Activated CD4-positive, alpha-beta memory T cell treated with anti-CD3 and anti-CD28 coated beads for 36 hours (primary cell): ENCODE measurements at places on chromosomes 5 and 9. TPM values are rescaled to one million over a fixed set of nuclear protein-coding genes. Genes with fewer than 3 reads are reported as not detected.

GRCh38 chr9:96476591-96476990, 26.6 kb downstream of the HABP4 start:
- DNase-seq: peak; percentile 28

DNA sequence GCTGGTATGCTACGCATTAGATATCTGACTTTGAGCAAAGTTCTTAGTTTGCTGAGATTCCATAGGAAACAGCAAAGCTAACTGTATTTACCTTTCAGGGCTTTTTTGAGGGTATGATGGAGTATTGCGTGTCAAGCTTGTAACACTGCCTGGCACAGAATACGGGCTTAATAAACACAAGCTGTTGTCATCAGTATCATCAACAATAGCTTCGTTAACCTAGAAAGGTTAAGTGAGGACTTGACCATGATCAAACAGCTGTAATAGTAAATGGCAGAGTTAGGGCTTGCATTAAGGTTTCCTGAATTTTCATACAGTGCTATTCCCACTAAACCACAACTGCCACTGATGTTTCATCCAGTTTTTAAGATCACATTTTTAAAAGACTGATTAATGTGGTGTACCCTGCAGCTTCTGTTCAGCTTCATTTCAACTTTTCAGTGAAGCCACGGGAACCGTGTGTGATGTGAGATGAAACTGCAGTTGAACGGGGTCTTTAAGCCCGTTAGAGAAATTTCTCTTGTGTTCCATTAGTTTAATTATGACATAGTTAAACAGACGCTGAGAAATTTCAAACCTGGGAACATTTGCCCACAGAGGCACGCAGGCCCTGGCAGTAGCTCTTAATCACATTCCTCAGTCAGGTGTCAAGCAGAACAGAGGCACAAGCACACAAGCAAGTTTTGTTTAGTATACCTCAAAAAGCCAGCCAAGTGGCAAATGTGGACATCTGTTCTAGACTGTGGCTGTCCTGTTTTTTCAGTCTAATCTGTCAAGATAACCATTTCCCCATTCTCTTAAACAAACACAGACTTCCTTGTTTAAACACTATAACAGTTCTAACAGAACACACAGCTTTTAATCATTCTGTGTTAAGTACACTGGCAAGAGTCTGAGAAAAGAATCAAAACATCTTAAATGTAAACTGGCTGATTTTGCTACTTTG, 147.1 kb downstream of the ZNF608 start:
- no peak for DNase-seq

GRCh38 chr5:62347928-62348327, 41.9 kb downstream of the KIF2A start:
- DNase-seq: no peak

GRCh38 chr5:33601881-33602280, 161.1 kb downstream of the TARS1 start:
- DNase-seq: no peak

- peak; percentile 43 for DNase-seq
Observed at GRCh38 chr9:109817846-109818472, 38.0 kb downstream of the PALM2AKAP2 start.

- peak; percentile 62 for DNase-seq
Observed at GRCh38 chr9:75911390-75911789, 20.9 kb downstream of the PCSK5 start.

GRCh38 chr5:112848116-112848811, 12.8 kb upstream of the SRP19 start:
- DNase-seq: no peak

DNA sequence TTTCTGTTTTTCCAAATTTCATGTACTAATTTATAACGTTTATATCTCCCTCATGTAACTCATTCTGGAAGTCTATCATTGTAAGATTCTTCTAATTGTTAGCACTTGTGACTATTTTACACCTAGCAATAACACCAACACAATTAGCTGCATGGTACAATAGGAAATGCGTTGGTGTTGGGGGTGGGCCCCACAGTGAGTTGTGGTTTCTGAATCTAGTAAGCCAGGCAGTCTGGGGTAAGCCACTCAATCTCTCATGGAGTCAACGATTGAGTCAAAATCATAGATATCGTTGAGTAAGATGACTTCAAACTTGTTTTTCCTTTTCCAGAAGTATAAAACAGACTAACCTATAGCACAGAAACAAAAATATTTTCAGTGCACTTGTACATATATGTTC, 30.0 kb downstream of the IRX1 start:
- no peak for DNase-seq

DNA sequence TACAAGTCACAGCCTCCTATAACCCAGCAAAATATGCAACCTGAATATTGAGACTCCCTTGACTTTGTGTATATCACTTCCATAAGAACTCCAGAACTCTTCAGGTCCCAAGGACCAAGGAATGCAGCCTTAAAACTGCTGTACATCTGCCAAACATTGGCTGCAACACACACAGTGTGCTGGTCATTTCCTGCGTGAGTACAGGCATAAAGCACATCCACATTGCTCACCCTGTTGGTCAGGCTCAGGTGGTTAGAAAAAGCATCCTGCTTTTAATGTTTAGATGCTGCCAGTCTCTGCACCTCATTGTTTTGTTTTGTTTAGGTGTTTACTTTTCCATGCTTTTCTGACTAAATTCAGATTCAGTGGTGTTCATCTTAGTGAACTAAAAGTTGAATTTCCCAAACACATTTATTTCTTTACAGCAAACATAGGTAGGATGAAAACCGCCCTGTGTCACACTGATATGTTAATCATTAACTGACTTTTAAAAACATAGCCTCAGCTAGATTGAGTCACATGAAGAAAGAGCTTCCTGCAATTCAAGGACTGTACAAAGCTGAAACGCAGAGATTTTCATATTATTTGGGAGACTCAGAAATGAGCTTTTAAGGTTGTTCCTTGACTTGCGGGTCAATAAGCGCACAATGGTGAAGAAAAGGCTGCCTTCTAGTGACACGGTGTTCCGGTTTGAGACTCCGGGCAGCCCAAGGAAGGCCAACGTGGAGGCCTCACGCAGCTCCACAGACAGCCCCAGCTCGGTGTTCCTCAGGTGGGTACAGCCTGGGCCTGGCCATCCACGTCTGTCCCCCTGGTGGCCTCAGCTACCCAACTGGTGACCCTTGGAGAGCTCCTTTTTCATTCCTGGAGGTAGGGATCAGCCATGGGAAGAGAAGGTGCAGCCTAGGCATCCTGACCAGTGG, 52.2 kb upstream of the GRAMD2B start:
- no peak for DNase-seq

DNA sequence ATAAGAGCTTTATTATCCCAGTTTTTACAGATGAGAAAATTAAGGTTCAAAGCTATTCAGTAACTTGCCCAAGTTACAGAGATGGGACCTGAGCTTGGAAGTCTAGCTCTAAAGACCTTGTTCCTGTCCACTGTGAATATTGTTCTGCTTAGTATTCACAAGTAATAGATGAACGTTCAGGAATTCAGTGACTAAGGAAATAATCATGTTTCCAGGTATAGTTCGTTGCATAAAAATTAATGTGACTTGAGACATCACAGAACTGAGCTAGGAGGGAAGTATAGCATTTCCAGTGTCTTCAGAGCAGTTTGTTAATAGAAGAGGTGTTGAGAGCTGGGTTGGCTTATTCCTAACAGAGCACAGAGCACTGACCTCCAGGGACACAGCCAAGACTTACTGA, 136.1 kb downstream of the FGF1 start:
- DNase-seq: no peak

DNA sequence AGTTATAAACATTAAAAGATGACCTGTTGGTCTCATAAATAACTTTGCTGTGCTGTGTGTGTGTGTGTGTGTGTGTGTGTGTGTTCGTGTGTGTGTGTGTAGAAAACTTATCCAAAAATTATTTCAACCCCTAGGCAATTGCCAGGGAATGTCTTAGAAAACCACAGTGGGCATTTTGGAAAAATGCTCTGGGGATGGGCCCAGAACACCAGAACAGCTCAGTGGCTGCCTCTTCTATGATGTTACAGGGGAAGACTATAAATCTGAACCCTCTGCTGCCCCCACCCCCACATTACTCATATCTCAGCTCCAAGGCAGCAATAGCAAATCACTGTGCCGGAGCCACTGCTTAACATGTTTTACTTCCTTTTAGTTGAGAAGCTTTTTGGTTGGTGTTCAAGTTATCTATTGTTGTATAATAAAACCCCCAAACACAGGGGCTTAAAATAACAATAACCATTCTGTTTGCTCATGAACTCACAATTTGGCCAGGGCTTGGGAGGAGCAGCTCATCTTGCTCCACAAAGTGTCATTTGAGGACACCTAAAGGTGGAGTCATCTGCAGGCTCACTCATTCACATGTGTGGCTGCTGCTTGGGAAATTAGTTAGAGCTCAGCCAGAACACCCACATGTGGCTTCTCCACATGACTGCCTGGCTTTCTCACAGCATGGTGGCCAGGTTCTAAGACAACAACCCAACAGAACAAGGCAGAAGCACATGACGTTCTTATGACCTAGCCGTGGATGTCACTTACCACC, 40.4 kb downstream of the ACTBL2 start:
- peak; percentile 30 for DNase-seq

GRCh38 chr9:3495855-3496254, 29.9 kb downstream of the RFX3 start:
- no peak for DNase-seq

GRCh38 chr5:102625928-102626327, 127.1 kb upstream of the SLCO6A1 start:
- DNase-seq: no peak

- DNase-seq: no peak
Observed at GRCh38 chr5:152270096-152270495, 135.0 kb downstream of the NMUR2 start.

DNA sequence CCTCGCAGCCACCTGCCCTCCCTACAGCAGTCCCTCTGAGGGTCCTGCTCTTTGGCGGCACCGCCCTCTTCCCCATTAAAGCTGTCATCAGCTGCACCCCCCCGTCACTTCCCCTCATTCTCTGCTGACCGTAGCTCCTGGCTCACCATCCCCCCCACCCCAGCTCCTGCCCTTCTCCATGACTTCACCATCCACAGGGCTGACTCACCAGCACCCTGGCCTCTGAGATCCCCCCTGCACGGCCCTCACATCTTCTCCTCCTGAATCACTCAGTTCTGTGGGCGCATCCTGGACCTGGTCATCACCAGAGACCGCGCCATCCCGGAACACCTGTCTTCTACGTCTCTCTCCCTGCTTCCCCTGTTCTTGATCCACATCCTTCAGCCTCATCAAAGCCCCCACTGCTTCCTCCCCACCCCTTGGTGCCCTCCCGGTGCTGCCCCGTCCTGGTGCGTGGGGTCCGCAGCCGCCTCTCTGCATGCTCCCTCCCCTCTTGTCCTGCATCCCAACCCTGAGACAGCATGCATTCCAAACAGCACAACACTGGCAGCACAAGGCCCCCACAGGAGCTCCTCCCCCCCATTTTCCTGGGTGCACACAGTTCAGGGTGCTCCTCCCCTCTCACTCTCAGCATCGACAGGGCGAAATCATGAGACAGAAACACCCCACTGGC, 12.9 kb downstream of the FLT4 start:
- no peak for DNase-seq

GRCh38 chr5:122730456-122730855, 44.4 kb upstream of the SNX2 start:
- no peak for DNase-seq

DNA sequence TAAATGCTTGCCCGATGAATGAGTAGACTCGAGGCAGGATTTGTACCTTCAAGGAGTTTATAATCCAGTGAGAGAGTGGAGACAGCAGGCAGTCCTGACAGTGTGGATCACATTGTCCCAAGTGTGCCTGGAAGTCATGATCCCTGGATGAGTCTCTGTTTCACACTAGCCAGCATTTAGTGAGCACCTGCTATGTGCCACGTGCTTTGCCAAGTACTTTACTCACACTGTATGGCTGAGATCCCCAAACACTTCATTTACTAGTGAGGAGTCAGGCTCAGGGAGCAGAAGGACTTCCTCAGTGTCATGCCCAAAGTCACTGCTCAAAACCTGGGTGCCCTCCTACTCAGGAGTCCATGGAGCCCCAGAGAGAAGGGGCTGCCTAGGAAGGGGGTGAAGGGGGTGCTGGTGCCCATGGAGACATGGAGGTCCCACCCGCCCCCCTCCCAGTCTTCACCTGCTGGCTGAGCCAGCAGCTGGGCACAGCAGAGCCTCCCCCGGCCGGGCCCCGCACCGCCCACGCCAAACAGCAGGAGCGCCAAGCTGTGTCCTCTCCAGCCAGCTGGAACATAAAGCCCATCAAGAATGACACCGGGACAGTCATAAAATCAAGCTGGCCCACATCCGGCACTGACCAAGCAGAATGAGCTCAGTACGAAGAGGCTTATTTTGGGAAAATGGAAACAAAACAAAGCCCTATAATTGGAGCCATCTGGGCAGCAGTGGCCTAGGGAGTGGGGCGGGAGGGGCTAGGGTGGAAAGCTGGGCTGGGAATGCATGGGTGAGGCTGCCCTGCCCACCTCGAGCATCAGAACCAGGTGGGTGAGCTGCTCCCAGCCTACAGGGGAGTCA, 10.6 kb downstream of the LAMC3 start:
- DNase-seq: no peak

DNA sequence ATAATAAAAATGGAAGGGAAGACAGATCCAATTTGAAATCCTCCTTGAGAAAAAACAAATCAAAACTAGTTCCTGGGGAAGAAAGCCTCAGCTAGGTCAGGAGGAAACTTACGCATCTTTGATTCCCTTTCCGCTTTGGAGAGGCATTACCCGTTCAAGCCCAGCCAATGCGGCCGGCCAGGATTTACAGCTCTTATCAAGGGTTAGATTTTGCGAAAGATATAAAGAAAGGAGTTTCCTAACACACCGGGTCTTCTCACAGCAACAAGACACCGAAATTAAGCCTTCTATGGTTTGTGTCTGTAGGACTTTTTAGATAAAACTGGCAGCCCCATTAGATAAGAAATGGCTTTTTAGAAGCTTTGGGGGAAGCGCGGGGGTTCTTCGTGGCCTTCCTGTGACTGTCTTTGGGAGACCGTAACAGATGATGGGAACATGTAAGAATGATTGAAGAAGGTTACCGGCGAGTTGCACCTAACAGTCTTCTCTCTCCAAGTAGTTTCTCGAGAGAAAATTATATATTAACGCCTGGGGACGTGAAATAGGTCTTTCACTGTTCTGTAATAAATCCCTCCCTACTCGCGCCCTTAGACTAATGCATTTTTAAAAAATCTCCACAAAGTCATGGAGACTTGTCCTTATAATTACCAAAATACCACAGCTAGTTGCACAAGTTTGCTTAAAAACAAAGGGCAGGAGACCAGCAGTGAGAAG, 1.3 kb upstream of the ISL1 start:
- DNase-seq: no peak

DNA sequence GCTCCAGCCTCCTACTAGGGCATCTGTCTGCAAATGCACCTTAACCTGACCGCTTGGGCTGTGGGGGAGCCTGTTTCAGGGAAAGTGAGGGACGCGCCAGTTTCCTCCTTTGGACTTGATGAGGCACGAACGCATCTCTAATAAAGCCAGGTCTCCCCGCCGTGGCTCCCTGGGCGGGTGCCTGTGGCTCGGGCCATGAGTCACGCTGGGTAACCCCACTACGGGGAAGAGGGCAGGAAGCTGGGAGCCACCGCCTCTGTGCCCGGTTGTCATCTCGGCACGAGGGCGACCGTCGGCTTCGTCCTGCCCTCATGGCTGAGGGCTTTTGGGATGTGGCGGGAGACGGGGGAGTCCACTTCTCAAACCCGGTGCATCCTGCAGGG, 12.1 kb downstream of the NOTCH1 start:
- peak; percentile 91 for DNase-seq

SLC46A2 gene
- total RNA-seq: not detected

CHD1 gene
- 53.4 TPM for total RNA-seq

IL13 gene
- total RNA-seq: 13.0 TPM

SLC36A3 gene
- total RNA-seq: not detected

RAPGEF1 gene
- 91.9 TPM for total RNA-seq

PTGS1 gene
- not detected for total RNA-seq

NLN gene
- total RNA-seq: 22.7 TPM

PCDHA9 gene
- not detected for total RNA-seq

PCDHB6 gene
- not detected for total RNA-seq
